ENCODE measurements at places on chromosomes 2 and 18. TPM values are rescaled to one million over a fixed set of nuclear protein-coding genes. Genes with fewer than 3 reads are reported as not detected.

Gene TTN
- under 0.01 TPM for total RNA-seq

Gene FOXD4L1
- total RNA-seq, result under 0.01 TPM

Gene SERPINB13
- not detected for total RNA-seq

Gene IMMT
- 75.6 TPM for total RNA-seq

Gene SERPINB7
- total RNA-seq, result not detected

Gene C2orf80
- total RNA-seq, result not detected

Gene DLX1
- not detected for total RNA-seq

Gene SAG
- not detected for total RNA-seq

Gene LIMS3
- total RNA-seq, result 0.48 TPM

Gene DSC2
- total RNA-seq, result 1.7 TPM

Gene GREB1L
- under 0.01 TPM for total RNA-seq

Gene KCNF1
- 0.26 TPM for total RNA-seq

Gene OSR1
- total RNA-seq, result 18.8 TPM

Gene IL36B
- not detected for total RNA-seq

Gene ZNF521
- 15.4 TPM for total RNA-seq

Gene STAM2
- 19.5 TPM for total RNA-seq

Gene REG3A
- total RNA-seq, result not detected

Gene CFC1
- not detected for total RNA-seq

Gene CCDC148
- under 0.01 TPM for total RNA-seq

Gene COX5B
- total RNA-seq, result 440 TPM

Gene TEX44
- not detected for total RNA-seq

Gene SCN9A
- total RNA-seq, result 1.0 TPM

Gene AQP12B
- total RNA-seq, result not detected

Gene NAB1
- 49.3 TPM for total RNA-seq

Gene IL36RN
- total RNA-seq, result not detected

Gene SKA1
- 3.7 TPM for total RNA-seq

Gene IRS1
- 99.9 TPM for total RNA-seq

Gene PAX8
- total RNA-seq, result 1.9 TPM

Gene CHAC2
- 6.9 TPM for total RNA-seq

Gene GAREM1
- total RNA-seq, result 5.7 TPM

Gene ARID5A
- total RNA-seq, result 11.2 TPM

Gene SNED1
- 151 TPM for total RNA-seq

Gene APOB
- not detected for total RNA-seq

Gene CAPN14
- not detected for total RNA-seq

Gene GKN1
- total RNA-seq, result not detected

Gene GALNT13
- 0.78 TPM for total RNA-seq

Gene LYG2
- not detected for total RNA-seq

Gene MDH1B
- total RNA-seq, result 1.3 TPM

Gene PLEKHH2
- 5.2 TPM for total RNA-seq

Gene FOXI3
- total RNA-seq, result not detected

Gene DNER
- total RNA-seq, result 4.8 TPM

Gene SULT1C4
- 2.1 TPM for total RNA-seq

Gene UBE2F
- 41.0 TPM for total RNA-seq

Gene ERMN
- not detected for total RNA-seq

All from epithelial cell of alveolus of lung (primary cell).